ENCODE measurements at places on chromosomes 12 and 14.

DNA sequence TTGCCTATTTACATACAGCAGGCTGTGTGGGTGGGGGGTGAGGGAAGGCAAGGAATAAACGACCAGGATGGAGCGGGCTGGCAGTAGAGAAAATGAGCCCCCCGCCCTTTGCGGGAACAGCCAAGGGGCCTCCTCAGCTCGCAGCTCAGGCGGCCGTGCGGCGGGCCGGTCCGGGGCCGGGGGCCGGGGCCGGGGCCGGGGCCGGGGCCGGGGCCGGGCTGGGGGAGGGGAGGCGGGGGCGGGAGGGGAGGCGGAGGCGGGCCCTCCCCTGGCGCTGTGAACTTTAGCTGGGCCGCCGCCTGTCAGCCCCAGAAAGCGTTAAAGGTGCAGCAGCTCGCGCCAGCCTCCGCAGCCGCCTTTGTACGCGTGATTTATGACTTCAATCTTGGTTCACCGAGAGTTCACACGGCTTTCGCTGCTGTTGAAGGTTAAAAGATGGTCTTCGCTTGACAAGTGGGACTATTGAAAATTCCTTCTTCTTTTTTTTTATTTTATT lies 28.8 kb downstream of the HOXC4 start:
- DNase-seq = no peak

DNA sequence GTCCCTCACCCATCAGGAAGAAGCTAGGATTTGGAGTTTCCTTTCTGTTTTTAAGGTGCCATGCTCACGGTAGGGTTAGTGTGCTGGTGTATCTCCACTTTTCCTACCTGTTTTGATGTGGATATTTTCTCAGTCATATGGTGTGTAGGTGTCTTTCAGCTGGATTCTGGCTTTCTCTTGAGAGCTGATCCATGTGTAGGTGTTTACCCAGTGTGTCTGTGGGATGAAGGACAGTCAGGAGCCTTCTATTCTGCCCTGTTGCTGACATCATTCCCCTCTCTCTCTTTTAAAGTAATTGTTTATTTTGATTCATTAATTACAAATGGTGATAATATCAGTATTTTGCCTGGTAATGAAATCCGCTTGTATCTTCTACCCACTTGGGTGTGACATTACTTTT lies 22.8 kb downstream of the TMX1 start:
- DNase-seq = no peak

GRCh38 chr14:62373944-62374343 lies 611.7 kb downstream of the SNAPC1 start:
- DNase-seq = no peak

- no peak for DNase-seq
These were observed 18.7 kb downstream of the ZFYVE21 start for GRCh38 chr14:103734081-103734888.

DNA sequence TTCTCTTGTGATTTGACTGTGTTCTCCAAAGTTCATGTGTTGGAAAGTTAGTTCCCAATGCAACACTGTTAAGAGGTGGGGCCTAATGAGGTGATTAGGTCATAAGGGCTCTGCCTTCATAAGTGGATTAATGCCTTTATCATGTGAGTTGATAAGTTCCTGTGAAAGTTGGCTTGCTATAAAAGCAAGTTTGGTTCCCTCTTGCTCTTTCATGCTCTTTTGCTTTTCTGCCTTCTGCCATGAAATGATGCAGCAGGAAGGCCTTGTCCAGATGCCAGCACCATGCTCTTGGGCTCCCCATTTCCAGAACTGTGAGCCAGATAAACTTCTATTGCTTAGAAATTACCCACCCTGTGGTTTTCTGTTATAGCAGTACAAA lies 41.9 kb downstream of the SLC16A7 start:
- DNase-seq = no peak

DNA sequence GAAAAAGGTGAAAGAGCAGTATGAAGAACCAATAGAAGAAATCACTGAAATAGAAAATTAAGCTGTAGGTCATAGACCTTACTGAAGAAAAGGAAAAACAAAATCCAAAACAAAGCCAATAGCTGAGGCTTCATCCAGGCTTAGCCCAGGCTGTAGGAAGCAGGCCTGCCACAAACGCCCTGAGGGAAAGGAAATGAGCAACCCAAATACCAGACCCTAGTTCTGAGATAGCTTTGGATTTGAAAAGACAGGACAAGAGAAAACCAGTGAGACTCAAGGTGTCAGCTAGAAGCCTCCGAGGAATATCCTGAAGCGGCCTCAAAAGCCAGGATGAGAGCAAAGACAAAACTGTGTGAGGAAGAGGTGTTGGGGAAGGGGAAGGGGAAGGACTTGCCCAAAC lies 79.2 kb downstream of the FERMT2 start:
- DNase-seq = no peak

- no peak for DNase-seq
These were observed 404.2 kb downstream of the ETNK1 start for GRCh38 chr12:23029185-23029584.

GRCh38 chr12:122393817-122394216 lies 28.7 kb downstream of the CLIP1 start:
- DNase-seq = no peak

- peak; percentile 78 for DNase-seq
These were observed 974 bp upstream of the TNS2 start for GRCh38 chr12:53048780-53049401.

DNA sequence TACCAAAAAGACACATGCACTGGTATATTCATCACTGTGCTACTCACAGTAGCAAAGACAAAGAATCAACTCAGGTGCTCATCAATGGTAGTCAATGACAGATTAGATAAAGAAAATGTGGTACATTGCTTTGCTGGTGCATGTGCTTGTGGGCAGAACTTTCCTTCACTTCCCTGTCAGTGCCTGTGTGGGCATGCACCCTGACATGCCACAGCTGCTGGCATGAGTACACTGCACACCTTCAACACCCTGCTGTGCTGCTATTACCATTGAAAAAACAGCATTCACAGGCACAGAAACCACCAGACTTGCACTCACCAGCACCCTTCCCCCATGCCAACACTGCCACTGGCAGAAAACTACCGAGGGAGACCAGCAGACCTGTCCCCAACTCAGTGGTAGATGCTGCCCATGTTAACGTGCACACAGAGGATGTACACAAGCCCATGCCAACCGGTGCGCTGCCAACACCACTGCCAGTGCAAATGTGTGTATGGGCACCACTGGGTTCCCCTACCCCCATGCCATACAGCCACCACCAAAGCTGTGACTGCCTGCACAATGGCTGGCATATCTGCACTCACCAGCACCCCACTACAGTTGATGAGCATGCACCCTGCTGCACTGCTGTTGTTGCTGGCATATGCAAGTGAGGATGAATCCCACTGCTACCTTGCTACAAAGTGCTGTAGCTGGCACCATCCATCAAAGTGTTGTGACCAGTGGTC lies 57.4 kb downstream of the APOBEC1 start:
- DNase-seq = no peak

DNA sequence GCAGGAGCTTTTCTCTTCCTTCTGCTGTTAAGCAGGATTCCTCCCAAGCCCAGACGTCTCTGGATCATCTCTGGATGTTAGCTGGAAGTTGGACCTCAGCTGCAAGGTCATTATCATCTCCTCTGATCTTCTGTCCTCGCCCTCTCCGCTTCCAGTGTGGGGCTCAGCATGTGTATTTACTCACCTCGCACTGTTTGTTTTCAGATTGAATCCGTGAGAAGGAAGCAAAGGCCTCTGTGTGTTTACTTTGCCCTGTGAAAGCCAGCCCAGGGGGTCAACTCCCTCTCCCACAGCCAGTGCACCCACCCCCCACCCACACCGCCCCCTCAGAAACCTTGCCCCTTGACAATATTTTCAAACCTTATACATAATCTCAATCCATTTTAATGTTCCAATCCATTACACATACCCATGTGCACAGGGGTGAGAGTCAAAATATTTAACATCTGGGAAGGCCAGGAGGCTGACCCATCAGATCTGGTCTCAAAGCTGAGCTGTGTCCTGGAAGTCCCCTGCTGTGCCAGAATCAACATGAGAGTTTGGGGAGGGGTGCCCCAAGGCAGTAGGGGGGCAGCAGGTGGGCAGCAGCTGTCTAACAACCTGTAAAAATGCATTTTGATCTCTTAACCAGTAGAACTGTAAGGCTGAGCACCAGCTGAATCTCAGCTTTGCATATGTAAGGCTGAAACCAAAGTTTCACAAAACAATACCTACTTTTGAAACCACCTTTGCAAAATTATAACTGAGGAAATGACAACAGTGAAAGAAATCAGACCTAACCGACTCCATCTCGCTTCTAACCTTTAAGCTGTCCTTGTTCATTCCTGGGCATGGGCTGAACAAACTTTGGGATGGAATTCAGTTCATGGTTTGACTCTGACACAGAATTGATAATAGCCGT lies 157.9 kb downstream of the ZNF664 start:
- no peak for DNase-seq

DNA sequence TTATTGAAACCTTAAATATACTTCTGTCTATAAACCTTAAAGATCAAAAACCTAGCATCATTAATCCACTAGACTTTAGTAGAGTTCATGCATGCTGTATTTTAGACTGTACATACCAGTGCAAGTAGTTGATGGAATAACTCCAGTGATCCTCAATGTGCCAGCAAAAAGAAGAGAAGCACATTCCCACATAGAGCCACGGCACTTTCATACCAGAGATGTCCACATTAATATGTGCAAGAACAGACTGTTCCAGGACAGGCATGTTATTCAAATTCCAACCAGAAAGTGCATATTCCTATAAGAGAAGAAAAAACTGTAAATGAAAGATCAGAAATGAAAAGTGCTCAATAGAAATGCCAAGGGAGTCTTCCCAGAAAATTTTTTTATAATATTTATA lies 55.0 kb downstream of the KDM5A start:
- no peak for DNase-seq

GRCh38 chr12:84172823-84173424 lies 739.7 kb downstream of the SLC6A15 start:
- no peak for DNase-seq

DNA sequence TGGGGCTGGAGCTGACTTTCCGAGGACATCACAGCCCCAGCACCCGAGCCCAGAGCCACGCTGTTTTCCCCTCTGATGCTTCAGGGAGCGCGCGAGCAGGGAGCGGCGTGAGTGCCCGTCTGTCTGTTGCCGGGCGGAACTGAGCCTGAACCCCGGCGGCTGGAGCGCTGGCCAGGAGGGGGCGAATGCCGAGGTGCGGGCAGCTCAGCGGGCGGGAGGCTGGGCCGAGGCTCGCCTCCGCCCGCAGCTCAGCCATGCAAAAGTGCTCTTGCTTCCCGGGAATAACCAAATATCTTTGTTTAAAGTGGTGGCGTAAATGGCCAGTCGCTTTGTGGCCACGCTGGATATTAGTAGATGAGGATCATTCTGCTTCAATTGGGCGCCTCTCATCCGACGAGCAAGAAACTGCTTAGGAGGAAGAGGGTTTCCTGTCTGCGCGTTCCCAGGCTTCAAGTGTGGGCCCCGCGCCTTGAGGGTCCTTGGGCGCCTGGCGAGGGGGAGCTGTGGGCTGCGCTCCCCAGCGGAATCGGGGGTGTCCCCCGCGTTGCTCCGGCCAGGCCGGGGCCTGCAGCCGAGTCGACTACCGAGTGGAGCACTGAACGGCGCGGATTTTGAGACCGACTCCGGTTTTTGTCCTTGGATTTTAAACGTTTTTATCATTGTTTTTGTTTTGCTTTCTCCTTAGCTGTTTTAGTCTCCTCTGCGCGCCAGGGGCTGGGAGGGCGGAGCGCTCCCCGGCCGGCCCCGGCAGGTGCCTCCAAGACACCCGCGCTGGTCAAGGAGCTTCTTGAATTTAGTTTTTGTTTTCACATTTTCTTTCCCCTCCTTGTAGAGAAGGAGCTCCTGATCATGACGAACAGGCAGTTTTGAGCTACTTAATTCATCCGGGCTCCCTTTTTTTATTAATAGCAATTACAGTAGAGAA lies 831 bp upstream of the NKX2-1 start:
- no peak for DNase-seq

DNA sequence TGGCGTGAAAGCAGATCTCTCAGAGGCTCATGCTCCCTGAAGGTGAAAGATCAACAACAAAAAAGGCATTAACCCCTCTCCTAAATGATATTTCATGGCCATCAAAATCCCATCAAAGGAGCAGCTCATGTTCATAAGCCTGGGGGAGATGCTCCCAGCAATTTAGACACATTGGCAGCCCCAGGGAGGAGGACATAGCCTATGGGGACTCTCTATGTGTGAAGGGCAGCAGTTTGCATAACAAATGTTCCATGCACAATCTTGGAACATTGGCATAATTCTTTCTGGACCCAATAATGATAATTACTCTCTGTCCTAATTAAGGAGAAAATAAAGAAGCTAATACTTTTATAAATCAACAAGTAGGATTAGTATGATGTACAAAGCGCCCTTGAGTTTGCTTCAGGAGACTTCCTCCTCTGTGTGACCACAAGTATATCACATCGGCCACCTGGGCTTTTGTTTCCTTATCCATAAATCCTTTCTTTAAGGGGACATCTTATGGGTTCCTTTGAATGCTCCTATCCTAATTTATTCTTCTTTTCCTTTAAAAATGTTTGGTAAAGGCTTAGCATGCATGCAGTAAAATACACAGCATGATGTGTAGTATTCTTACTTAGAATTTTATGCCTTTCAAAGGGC lies 161.9 kb upstream of the PLEKHG7 start:
- no peak for DNase-seq

GRCh38 chr12:12561371-12562015 lies 1.2 kb downstream of the DUSP16 start:
- peak; percentile 64 for DNase-seq
